Stimulated activated CD8-positive, alpha-beta memory T cell treated with anti-CD3 and anti-CD28 coated beads, Interleukin-12 subunit alpha, Interleukin-12 subunit beta, amount 100 ng/mL, for 1 hour (primary cell): ENCODE measurements at places on chromosomes 5 and 9.

- DNase-seq: no peak
These were observed 25.6 kb downstream of the PDZD2 start for GRCh38 chr5:31664566-31664965.

GRCh38 chr5:152551061-152551460 lies 146.0 kb upstream of the NMUR2 start:
- DNase-seq: no peak

- DNase-seq: no peak
These were observed 29.5 kb downstream of the POU4F3 start for GRCh38 chr5:146368137-146368536.

DNA sequence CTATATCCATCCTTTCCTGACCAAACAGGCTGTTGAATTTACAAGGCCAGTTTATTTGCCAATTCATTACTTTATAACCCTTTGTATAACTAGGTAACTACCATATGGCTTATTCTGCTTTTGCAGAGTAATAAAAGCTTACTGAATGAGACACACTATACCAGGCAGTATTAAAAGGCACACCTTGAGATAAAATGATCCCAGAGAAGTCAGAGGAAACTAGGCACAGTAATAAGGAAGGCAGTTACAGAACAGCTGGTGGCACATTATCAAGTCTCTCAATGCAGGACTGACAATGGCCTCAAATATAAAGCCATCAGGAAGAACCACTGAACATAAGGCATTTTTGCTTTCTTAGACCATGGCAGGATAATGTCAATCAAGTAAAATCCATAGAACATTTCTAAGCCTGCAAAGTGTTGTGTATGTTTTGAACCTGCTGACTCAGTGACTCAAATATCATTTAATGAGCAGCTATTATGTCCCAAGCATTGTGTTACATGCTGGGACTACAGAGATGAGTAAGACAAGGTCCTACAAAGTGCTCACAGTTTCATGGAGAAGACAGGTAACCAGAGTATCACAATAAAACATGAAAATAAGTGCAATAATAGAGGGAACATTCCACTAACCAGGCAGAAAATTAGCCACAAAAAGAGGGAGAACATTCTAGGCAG lies 52.5 kb downstream of the OXCT1 start:
- DNase-seq: no peak

DNA sequence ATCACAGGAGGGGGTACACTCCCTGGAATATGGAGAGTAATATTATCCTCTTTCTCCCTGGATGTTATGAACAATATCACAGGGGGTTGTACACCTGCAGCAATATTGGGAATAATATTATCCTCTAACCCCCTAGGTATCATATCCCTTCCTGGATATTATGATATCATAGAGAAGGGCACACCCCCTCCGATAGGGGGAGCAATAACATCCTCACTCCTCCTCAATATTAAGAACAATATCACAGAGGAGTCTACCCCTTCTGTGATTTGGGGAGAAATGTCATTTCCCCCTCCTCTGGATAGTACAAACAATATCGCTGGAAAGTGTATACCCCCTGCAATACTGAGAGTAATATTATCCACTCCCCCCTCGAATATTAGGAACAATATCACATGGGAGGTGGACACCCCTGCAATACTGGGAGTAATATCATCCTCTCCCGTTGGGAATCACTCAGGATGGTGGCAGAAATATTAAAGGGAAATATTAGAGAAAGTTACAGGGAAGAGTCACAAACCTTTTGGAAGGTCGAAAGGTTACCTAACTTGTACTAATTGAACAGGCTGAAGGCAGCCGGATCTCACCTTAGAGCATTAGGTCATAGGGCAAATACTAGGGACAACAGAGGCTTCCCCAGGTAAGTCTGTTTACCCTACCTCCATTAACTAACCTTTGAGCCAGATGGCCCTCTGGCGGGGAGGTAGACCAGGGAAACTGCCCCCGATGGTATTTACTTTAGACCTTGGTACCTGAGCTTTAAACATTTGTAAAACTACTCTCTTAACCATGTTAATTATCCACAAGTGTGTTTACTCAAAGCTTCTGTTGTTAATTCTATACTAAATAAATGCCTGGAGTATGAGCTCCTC lies 57.5 kb upstream of the FREM1 start:
- no peak for DNase-seq

- DNase-seq: no peak
These were observed 85.6 kb upstream of the FST start for GRCh38 chr5:53394808-53395207.

DNA sequence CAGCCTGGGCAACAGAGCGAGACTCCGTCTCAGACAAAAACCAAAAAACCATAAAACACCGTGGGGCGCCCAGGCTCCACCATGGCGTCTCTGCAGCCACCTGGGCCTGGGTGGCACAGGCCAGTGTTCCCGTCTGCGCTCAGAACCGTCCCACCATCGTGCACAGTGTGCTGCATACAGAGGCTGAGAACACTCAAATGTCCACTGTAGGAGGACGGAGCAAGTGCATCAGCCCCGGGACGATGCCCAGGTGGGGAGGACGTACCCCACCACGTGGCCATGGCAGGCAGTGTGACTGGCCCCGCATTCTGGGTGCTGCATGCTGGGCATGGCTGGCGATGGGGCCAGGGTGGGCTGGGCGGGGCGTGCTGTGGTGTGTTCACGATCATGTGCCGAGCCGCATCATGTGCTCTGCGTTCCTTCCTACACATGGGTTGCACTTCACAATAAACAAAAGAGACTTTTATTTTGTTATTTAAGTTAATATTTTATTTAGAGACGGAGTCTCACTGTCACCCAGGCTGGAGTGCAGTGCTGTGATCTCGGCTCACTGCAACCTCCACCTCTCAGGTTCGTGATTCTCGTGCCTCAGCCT lies 37.8 kb downstream of the EXD3 start:
- no peak for DNase-seq

GRCh38 chr5:53262348-53262970 lies 152.9 kb upstream of the MOCS2 start:
- no peak for DNase-seq
